ENCODE measurements at places on chromosomes 11 and 22. TPM values are rescaled to one million over a fixed set of nuclear protein-coding genes. Genes with fewer than 3 reads are reported as not detected.

Gene TMEM41B
- total RNA-seq, result 59.8 TPM

Gene DTX4
- total RNA-seq, result under 0.01 TPM

Gene P2RY2
- 6.5 TPM for total RNA-seq

Gene SLC6A5
- not detected for total RNA-seq

Gene CRYBB2
- total RNA-seq, result not detected

Gene YPEL4
- not detected for total RNA-seq

Gene TOMT
- total RNA-seq, result not detected

Gene OR5D13
- total RNA-seq, result not detected

Gene FERMT3
- total RNA-seq, result 22.2 TPM

Gene OSM
- not detected for total RNA-seq

Gene GAS2
- total RNA-seq, result 1.6 TPM

Gene ANKK1
- total RNA-seq, result not detected

Gene TUBA8
- total RNA-seq, result 6.8 TPM

Gene OR2AT4
- total RNA-seq, result not detected

Gene RELT
- 7.1 TPM for total RNA-seq

Gene LRRC10B
- not detected for total RNA-seq

Gene TMA7B
- total RNA-seq, result not detected

Gene RCOR2
- total RNA-seq, result 0.65 TPM

Gene BCO2
- 0.61 TPM for total RNA-seq

Gene TCP11L1
- 11.2 TPM for total RNA-seq

Gene UVRAG
- total RNA-seq, result 48.1 TPM

Gene DDIAS
- total RNA-seq, result 7.5 TPM

Gene SLC22A12
- total RNA-seq, result not detected

Gene PVALB
- not detected for total RNA-seq

Gene ALDH3B1
- total RNA-seq, result under 0.01 TPM

Gene MMP8
- not detected for total RNA-seq

Gene KCTD14
- total RNA-seq, result 0.91 TPM

Gene C1QTNF6
- total RNA-seq, result 11.9 TPM

Gene MAPK12
- total RNA-seq, result 59.1 TPM

Gene CNIH2
- total RNA-seq, result not detected

Gene OR4S1
- not detected for total RNA-seq

Gene PSMA1
- 250 TPM for total RNA-seq

Gene RAD9A
- 5.2 TPM for total RNA-seq

Gene OR52E4
- total RNA-seq, result not detected

Gene UBQLNL
- total RNA-seq, result not detected

Gene MYBPC3
- not detected for total RNA-seq

Gene NRIP3
- 24.0 TPM for total RNA-seq

Gene POTEH
- total RNA-seq, result not detected

Gene MAPK11
- total RNA-seq, result 17.9 TPM

Gene TBX1
- total RNA-seq, result 1.5 TPM

Gene B4GALNT4
- 0.46 TPM for total RNA-seq

Gene GRK3
- total RNA-seq, result 1.2 TPM

Gene CRYBB3
- not detected for total RNA-seq
